ENCODE measurements at places on chromosomes 6 and 20.
A peak's percentile ranks its signal among the peaks of the same experiment; 100 is the strongest.

DNA sequence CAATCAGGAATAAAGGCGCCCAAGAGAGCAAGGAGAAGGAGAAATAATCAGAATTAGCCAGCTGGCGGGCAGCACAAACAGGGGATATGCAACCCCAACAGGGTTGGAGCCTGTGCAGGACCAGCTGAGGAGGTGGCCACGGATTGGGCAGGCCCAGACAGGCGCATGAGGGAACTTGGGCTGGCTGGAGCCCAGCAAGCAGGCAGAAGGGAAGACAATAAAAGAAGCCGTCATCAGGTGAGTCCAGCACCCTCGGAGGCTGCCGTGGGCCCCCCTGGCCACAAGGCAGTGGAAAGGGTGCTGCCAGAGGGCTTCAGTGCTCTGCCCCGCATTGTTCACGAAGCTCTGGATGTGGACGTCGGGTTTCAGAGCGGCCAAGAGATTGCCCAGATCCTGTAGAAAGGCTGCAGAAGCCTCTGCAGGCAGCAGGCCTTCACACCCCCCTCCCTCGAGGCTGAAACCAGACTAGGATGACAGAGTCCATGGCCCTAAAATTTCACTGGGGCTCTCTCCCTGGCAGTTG is 28.4 kb upstream of the MAFB start:
- DNase-seq: no peak

GRCh38 chr20:25285856-25286798 is 38.2 kb downstream of the PYGB start:
- no peak for DNase-seq

- DNase-seq: no peak
Measured at GRCh38 chr6:168371618-168371980, 52.0 kb upstream of the DACT2 start.

DNA sequence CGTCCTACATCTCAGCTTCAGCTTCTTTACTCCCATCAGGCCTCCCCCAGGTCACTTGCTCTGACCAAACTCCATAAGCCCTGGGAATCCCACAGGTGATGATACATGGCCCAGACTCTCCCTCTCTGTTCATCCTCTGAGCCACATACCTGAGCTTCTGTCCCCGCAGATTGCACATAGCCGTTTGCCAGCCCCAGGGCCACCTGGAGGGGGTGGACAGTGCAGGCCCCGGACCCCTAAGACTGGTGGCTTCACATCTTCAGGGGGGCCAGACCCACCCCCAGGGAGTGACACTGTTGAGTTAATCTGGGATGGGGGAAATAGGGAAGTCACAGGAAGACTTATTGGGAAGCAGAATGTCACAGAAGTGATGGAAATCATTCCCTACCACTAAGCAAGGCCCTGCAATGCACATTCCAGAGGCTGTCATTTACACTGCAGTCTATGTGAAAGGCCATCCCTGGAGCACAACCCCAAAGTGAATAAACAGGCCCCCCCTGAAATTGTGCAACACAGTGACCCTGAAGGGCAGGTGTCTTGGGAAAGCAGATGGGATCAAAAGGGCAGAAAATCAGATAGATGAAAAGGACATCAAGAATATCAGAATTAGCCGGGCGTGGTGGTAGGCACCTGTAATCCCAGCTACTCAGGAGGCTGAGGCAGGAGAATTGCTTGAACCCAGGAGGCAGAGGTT is 2.2 kb downstream of the RXRB start:
- DNase-seq: no peak

DNA sequence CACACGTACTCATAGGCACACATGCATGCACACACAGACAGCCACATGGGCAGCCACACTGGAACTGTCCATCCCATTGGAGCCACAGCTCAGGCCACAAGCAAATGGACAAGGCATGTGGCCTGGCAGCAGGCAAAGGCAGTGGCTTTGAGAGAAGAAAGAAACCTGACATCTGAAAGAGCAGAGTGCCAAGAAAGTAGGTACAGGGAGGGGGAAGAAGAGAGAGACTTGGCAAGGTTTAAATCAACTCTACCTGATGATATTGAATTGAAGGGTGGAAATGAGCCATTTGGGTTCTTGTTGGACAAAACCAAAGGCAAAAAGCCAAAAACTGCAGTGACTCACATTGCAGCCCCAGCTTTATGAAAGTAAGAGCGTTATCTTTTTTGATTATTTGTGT is 142.7 kb downstream of the PCSK2 start:
- DNase-seq: no peak

GRCh38 chr6:50791900-50792508 is 26.7 kb upstream of the TFAP2B start:
- peak; percentile 50 for DNase-seq

DNA sequence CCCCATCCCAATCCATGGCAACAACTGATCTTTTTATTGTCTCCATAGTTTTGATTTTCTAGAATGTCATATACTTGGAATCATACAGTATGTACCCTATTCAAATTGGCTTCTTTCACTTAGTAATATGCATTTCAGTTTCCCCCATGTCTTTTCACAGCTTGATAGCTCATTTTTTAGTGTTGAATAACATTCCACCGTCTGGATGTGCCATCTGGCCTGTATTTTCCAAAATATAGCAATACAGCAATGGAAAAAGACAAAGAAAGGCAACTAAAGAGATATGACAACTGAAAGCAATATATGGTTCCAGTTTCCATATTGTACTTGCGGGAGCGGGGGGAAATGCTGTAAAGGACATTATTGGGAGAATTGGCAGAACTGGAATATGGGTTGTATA is 166.4 kb upstream of the NT5E start:
- no peak for DNase-seq

DNA sequence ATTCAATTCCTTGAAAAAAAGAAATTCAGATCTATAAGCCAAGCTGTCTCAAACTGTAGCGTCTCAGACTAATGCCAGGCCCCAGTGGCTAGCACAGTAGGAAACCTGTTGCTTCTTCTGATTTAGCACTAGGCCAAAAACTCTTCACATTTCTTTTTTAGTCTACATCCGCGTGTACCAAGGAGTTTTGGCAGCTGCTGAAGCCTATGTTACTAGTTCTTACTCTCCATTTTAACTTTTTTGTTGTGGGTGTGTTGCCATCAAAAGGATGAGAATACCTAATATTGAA is 65.0 kb upstream of the BTN3A2 start:
- no peak for DNase-seq

GRCh38 chr20:40849456-40849855 is 160.4 kb upstream of the MAFB start:
- no peak for DNase-seq

DNA sequence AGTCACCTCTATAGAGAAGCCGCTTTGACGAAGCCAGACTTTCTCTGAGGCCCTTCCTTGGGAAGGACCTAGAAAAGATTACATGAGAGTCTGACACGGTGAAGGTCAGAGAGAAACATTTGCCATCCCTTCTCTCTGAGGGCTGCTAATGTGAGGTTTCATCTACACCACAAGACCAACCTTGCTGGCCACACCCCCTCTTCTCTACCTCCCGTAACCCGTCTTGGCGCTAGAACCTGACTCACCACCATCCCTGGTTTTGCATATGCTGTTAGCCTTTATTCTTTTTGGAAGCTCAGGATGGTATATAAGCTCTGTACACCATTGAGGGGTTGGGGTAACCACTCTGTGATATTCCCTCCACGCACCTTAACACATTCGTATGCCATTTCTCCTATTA is 63.6 kb downstream of the FOXF2 start:
- DNase-seq: no peak

- DNase-seq: no peak
Measured at GRCh38 chr6:123518441-123519188, 118.1 kb downstream of the TRDN start.

DNA sequence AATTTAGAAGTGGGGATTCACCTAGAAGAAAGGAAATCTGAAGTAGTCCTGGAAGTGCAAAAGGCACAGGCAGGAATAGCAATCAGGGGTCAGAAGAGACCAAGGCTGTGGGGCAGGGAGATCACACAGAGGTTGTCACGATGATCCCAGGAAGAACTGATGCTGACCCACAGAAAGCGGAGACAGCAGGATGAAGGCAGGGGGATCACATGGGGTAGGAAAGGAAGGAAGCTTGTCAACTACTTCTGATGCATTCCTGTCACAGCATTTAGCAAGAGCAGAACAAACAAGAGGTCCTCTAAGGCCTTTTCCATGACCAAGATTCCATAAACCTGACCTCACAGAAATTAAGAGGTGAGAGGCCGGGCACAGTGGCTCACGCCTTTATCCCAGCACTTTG is 79.1 kb downstream of the SLC23A2 start:
- no peak for DNase-seq

DNA sequence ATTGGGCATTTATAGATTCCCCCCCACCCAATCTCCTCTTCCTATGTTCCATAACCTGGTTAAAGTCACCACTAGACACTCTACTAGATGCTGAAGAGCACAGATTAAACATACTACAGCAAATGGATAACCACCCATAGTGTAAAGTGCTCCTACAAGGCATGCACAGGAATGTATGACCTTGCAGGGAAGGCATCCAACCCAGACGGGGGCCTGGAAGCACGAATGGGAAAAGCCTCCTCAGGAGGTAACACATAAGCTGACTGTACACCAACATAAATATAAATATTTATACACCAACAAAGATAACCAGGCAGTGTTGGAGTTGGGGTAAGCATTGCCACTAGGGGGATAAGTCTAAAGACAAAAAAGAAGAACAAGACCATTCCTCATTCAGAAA is 691.7 kb downstream of the GRIK2 start:
- DNase-seq: no peak

GRCh38 chr20:57749131-57749690 is 39.4 kb upstream of the PMEPA1 start:
- no peak for DNase-seq

DNA sequence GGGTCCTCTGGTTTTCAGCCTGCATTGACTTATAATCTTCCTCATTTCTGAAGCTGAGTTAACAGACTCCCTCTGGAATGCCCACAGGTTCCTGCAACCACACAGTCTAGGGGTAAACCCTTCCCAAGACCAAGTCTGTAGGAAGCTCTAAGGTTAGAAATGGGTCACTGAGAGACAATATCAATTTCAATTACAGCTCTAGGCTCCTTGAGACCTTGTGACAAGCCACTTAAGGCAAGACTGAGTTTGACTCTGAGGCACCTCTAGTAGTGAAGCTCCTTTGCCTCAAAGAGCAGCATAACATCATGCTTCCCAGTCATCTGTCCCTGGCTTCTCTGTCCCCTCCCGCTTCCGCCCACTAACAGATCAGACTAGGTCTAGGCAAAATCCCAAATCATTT is 333.2 kb upstream of the JARID2 start:
- DNase-seq: no peak

GRCh38 chr6:110495949-110496348 is 19.5 kb upstream of the SLC22A16 start:
- no peak for DNase-seq

GRCh38 chr6:161333410-161333809 is 59.5 kb upstream of the AGPAT4 start:
- no peak for DNase-seq

DNA sequence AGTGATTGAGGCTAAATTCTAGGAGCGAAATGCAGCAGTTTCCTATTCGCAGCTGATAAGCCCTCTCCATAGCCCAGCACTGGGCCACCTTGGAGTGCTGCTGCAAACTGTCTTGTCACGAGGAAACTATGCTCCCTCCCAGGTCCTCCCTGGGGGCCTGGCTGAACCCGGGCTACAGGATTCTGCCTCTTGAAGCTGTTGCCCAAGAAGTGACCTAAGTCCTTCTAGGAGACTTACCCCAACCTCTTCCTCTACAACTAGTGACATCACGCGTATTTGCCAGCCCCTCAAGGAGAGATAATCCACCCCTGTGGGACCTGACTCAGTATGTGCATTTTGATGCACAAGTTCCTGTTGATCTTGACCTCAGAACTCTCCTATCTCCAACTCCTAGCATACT is 26.5 kb upstream of the ZFAND3 start:
- DNase-seq: no peak

GRCh38 chr6:116881236-116881635 is 4.2 kb downstream of the RFX6 start:
- DNase-seq: no peak

- no peak for DNase-seq
Measured at GRCh38 chr6:13725570-13725969, 13.9 kb upstream of the RANBP9 start.

DNA sequence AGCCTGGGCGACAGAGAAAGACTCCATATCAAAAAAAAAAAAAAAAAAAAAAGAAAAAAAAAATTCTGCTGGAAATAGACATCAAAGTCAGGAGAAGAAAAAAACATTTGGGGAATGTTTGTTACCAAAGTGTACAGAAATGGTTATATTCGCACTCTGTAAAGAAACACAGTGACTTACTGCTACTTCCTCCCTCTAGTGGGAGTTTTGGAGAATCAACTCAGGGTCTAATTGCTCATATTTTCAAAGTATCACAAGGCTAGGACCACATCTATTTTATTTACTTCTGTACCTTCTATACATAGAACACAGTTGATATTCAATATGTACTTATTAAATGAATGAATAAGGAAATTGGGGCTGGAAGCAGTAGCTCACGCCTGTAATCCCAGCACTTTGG is 24.4 kb downstream of the ARG1 start:
- DNase-seq: no peak

GRCh38 chr6:112300896-112301295 is 46.2 kb upstream of the RFPL4B start:
- DNase-seq: no peak

- no peak for DNase-seq
Measured at GRCh38 chr20:10762216-10762615, 88.4 kb upstream of the JAG1 start.

GRCh38 chr20:56843386-56843785 is 214.3 kb downstream of the TFAP2C start:
- DNase-seq: no peak

DNA sequence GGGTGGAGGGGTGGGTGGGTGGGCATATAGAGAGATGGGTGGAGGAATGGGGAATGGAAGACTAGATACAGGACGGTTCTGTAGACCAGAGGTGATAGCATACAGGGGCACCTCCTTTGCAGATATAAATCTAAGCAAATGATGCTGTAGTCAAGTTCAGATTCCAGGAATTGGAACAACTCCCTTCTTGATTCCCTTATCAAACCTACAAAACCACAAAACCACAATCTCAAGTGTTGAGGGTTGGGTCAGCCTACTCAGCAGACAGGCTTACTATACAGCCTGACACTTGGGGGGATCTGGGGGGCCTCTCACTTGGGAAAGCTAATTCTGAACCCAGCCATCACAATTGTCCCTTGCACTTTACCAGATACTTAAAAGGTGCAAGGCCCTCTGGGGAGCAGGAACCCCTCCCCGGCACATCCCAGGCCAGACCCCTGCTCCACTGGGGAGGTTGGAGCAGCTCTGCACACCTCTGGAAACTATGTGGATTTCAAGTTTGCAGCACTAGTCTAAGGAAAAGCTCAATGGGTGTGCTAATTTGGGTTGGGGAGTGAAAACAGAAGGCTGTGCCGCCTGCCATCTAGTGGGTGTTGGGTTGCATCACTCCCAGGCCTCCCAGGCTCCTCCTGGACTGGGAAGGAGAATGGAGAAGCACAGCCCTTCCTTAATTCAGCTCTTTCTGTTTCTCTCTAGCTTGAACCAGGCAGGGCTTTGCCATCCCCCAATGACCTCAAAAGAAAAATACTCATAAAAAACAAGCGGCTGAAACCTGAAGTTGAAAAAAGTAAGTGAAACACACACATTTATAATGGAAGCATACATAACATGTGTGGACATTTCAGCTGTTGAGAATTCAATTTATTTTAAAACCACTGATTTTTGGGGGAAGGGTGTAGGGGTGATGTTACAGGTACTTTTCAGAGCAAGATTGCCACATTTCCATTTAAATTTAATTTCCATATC is 121.2 kb upstream of the LAMP5 start:
- peak; percentile 76 for DNase-seq

GRCh38 chr6:31308050-31308844 is 36.4 kb upstream of the HLA-C start:
- DNase-seq: peak; percentile 28
